Right renal pelvis (tissue), 4 donors: ENCODE measurements at places on chromosomes 16 and 17.

- no peak for DNase-seq
These were observed 61.7 kb downstream of the KCNJ2 start for GRCh38 chr17:70230850-70231640.

GRCh38 chr17:67198131-67198530, 46.9 kb downstream of the HELZ start:
- no peak for DNase-seq

DNA sequence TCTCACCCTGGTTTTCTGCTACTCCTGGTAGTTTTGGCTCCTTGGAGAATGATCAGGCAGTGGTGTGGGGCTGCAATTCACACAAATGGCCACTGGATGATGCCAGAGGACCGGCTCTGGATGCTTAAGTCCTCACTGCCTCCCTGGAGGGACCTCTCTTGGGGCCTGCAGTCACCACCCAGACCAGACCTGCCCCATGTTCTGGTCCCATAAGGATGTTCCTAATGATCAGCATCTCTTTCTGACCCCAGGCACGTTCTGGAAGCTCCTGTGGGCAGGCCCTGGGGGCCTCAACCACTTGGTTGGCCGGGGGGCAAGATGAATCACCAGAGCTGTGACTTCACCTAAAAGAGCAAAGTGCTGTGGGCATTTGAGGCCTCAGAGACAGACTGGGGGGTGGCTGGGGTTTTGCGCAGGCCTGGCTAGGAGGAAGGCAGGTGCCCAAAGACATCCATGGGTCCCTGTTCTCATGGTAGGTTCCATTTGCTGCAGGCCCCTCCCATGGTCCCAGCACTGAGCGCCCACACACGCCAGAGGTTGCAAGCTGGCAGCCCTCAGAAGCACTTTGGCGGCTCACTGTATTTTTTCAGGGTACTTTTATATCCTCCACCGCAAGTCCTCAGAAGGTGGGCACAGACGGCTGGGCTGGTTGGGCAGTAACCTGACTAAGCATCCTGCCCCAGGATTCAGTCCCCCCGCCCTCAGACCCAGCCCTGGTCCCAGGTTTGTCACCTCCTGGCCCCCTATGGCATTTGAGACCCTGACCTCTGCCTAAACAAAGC, 53.2 kb downstream of the NT5M start:
- DNase-seq = peak; percentile 72

- DNase-seq = no peak
These were observed at the start of gene CRAMP1 for GRCh38 chr16:1612320-1613111. CRAMP1 (plus strand) TSS chr16:1612360; CDS start chr16:1614640, 2,280 bp downstream.

GRCh38 chr17:63413128-63413527, 33.0 kb downstream of the CYB561 start:
- no peak for DNase-seq

- no peak for DNase-seq
These were observed 21.0 kb downstream of the SOX8 start for GRCh38 chr16:1002399-1003166.

DNA sequence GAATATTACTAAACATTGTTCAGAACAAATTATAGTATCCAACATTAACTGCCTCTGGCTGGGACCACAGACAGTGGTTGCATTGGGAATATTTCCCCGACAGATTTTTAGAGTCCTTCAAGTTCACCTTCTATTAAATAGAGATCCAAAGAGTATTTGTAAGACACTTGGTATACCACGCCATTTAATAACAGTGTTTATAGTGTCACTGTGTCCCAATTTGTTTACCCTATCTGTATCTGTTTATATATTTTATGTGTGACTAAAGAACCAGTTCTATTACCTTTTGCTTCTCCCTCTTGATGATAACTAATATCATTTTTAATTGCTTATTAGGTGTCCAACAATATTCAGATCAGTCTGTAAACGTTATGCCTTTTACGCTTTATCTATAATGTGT, 191.3 kb upstream of the IRX5 start:
- no peak for DNase-seq

DNA sequence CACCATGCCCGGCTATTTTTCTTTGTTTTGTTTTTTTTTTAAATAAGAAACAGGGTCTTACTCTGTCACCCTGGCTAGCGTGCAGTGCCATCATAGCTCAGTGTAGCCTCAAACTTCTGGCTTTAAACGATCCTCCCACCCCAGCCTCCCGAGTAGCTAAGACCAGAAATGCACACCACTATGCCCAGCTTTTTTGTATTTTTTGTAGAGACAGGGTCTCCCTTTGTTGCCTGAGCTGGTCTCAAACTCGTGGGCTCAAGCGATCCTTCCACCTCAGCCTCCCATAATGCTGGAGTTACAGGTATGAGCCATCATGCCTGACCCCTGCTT, 59.7 kb downstream of the WWP2 start:
- DNase-seq = no peak

GRCh38 chr16:51152691-51153576, 1.9 kb upstream of the SALL1 start:
- DNase-seq = no peak

DNA sequence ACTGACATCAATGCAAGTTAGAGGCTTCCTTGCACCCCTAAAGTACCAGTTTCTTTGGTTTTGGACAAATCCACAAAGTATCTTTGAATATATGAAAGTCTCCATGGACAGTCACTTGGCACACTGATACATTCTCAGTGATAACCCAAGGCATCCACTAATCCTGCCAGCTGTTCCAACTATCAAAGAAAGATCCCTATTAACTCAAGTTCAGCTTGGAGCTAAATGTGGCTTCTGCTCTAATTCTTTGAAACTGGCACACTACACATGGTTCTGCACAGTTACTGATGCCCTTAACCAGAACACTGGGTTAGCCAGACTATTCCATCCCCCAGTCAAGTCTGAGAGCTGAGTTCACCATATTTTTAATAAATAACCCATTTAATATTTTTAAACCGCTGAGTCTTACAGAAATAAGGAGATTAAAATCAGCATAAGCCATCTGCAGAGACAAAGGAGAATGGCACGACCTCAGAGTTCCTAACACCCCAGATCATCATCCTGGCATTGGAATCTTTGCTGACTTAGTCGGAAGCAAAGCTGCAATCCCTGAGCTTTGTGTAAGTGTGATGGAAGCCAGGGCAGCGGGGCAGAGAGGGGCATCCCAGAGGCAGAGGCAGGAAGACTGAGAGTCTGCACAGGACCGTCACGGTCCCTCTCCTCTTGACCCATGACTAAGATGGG, 6.3 kb downstream of the CACNG1 start:
- no peak for DNase-seq

- DNase-seq = no peak
These were observed 48.0 kb upstream of the CDYL2 start for GRCh38 chr16:80852261-80852872.

DNA sequence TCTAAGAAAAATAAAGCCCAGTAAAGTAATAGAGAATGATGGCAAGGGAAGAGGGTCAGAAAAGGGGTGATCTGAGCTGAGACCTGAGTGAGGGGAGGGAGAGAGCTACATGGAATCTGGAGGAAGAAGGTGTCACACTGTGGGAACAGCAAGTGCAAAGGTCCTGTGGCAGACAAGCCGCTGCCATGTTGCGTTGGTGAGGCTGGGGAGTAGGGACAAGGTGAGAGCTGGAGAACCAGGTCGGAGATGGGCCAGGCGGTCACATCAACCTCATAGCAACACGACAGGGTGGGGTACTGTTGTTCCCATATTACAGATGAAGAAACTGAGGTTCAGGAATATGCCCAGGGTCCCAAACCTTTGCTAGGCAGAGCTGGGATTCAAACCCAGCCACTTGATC, 16.6 kb upstream of the CALB2 start:
- no peak for DNase-seq

- DNase-seq = no peak
These were observed 15.3 kb downstream of the NLK start for GRCh38 chr17:28057731-28058246.

DNA sequence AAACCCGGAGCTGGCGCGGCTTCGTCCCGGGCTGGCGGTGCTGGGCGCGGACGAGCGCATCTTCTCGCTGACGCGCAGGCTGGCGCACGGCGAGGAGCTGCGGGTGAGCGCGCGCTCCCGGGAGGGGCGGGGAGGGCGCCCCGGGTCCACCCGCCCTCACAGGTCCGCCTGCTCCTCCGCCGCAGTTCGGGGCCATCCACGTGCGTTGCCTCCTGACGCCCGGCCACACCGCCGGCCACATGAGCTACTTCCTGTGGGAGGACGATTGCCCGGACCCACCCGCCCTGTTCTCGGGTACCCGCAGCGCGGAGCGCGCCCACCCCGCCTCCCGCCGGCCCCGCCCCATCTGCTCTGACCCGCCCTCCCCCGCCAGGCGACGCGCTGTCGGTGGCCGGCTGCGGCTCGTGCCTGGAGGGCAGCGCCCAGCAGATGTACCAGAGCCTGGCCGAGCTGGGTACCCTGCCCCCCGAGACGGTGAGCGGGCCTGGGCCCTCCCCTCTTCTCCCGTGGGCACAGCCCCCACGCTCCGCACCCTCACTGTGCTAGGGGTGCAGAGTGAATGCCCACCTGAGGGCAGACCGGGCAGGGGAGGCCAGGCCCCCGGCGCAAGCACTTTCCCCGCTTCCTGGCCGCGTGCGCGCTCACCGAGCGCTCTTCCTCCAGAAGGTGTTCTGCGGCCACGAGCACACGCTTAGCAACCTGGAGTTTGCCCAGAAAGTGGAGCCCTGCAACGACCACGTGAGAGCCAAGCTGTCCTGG, 1.4 kb downstream of the HAGHL start:
- DNase-seq = no peak

DNA sequence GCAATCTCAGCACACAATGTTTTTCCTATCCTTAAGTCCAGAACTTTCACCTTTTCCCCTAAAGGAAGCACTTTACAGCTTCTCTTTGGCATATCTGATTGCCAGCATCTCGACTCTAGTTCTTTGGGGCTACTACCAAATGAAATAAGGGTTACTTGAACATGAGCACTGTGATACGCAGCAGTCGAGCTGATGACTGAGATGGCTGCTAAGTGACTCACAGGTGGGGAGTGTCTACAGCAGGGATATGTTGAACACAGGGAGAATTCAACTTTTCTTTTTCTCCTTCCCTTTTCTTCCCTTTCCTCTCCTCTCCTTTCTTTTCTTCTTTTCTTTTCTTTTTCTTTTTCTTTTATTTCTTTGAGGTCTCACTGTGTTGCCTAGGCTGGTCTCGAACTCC, 334.8 kb downstream of the MAF start:
- DNase-seq = no peak

GRCh38 chr16:59356709-59357108, 622.6 kb upstream of the GOT2 start:
- DNase-seq = no peak

DNA sequence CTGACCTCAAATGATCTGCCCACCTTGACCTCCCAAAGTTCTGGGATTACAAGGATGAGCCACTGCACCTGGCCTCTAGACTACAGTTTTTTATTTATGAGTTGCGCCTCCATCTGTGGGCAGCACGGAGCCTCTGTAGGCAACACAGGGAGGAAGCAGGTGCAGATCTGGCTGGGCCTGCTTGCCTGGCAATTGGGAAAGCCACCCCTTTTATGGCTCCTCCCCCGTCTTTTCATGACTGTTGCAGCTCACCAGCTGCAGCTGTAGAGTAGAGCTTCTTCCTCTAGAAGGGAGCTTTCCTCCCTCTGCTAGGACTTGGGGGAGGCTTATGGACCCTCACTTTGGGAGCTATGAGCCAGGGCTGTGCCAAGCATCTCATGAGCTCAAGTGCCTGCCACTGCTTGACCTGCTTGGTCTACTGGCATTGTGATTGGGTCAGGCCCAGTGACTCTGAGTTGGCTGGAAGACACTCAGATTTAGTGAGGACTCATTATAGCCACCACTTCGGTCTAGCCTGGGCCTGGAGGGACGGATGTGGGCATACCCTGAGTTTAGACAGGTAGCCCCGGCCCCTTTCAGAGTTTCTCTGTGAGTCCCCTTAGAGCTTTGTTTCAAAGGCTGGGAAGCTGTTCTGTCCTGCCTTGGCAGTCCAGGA, 6.9 kb upstream of the SLC7A6 start:
- no peak for DNase-seq

- DNase-seq = no peak
These were observed 115.9 kb downstream of the ANKRD11 start for GRCh38 chr16:89374393-89374960.

- no peak for DNase-seq
These were observed 81.2 kb downstream of the USP22 start for GRCh38 chr17:20961586-20961985.

- DNase-seq = no peak
These were observed 26.0 kb downstream of the COPZ2 start for GRCh38 chr17:48011405-48012150.

GRCh38 chr16:24504472-24505345, 34.7 kb upstream of the RBBP6 start:
- DNase-seq = peak; percentile 20

DNA sequence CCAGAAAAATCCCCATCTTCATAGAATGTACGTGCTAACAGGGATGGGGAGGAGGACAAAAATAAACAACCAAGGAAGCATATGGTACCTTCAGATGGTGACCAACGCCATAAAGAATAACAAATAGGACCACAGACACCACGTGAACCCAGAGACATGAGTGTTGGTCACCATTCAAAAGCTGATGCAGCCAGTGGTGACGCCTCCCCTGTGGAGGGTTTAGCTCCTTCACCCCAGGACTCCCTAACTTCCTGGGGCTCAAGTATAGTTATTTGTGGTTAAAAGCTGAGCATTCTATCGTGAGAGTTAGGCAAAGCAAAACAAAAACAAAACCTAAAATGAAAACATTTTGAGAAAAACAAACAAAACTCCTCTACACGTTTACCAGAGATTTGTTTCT, 184.7 kb downstream of the SOX9 start:
- no peak for DNase-seq

- no peak for DNase-seq
These were observed 5.8 kb downstream of the CHTF18 start for GRCh38 chr16:794091-794822.

- DNase-seq = no peak
These were observed 1.5 kb upstream of the ALDH3A2 start for GRCh38 chr17:19646788-19647696.

GRCh38 chr16:67897231-67897630, 4.2 kb downstream of the PSKH1 start:
- no peak for DNase-seq

- DNase-seq = no peak
These were observed 10.9 kb upstream of the KRT24 start for GRCh38 chr17:40714473-40714872.

GRCh38 chr17:65230040-65230439, 92.9 kb downstream of the RGS9 start:
- no peak for DNase-seq

DNA sequence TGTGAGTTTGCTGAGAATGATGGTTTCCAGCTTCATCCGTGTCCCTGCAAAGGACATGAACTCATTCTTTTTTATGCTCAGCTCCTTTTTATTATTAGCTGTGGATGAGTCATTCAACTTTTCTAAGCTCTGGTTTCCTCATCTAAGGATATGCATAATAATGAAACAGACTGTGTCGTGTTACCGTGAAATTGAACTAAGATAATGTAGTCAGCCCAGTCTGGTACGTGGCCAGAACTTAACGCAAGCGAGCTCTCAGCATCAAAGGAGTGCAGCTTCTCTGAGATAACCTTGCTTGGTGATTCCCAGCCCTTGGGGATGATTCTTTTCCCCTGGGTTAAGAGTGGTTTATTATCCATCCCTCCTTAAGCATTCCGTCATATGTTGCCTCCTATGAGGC, 454.3 kb upstream of the EEF2KMT start:
- no peak for DNase-seq

- no peak for DNase-seq
These were observed 32.9 kb downstream of the DEF8 start for GRCh38 chr16:89981414-89981813.
